Activated T-cell treated with anti-CD3 and anti-CD28 coated beads for 48 hours (primary cell): ENCODE measurements at places on chromosomes 7 and 10.

DNA sequence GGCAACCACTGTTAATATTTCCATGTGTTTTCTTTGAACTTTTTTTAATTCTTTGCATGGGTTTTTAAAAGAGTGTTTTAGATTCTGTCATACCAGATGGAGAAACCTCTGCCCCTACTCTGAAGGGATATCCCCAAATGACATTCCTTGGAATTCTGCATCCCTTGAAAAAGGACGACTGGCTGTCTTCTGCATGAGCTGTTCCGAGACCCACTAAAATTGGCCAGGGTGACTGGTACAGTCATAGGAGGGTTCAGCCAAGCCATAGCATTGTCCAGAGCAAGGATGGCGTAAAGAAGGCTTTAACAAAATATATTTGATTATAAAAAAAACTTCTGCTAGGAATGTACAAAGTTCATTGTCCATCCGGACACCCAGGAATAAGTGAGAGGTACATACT, 952.9 kb downstream of the NRG3 start:
- DNase-seq, result no peak

DNA sequence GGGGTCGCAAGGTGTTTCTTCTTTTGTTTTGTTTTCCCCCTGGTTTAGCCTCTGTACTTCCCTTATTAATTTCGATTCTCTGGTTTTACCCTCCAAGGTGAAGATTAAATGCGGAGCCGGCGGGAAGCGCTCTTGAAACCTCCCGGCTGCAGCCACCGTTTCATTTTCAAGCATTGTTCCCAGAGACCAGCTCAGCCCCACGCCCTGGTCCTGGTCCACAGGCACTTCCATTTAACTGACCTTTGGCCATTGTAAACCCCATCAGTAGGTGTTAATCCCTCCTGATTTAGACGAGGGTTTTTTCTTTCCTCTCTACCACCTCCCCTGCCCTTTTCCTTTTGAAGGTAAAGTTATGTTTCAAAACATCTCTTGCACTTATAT, 39.2 kb upstream of the ENO4 start:
- no peak for DNase-seq

DNA sequence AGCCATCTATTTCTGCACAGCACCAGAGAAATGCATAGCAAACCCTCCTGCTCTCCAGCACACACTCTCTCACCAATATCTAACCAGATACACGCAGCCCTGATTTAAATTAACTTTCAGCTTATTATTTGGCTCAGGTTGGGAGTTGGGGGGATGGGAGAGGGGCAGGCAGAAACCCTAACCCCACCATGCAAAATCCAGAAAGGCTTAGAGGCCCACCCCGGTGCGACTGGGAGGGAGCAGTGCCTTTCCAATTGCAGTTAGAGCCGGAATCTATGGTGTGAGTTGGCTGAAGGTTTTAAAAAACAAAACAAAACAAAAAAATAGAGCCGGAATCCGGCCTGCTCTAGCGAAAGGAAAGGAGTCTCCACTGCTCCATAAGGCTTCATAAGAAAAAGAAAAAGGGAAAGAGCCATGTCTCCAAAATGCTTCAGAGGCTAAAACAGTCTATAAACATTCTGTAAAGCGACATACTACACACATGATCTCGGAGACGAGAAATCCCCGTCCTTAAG, 2.9 kb downstream of the IGF2BP3 start:
- DNase-seq, result no peak

DNA sequence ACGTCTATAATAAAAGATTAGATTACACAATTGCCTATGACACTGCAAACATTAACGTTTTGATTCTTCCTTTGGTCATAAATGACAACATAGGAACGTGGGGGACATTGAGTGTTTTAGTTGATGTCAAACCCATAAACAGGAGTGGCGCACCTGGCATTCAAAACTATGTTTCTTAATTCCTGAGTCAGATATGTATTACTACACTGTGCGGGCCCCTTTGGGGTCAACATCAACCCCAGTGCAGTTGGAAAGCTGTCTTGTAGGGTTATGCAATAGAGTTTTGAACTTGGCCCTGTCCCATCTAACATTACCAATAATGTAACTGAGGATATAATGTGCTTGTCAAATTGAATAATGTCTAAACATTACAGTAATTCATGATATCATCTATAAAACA, 156.5 kb downstream of the CSTF2T start:
- DNase-seq, result no peak

DNA sequence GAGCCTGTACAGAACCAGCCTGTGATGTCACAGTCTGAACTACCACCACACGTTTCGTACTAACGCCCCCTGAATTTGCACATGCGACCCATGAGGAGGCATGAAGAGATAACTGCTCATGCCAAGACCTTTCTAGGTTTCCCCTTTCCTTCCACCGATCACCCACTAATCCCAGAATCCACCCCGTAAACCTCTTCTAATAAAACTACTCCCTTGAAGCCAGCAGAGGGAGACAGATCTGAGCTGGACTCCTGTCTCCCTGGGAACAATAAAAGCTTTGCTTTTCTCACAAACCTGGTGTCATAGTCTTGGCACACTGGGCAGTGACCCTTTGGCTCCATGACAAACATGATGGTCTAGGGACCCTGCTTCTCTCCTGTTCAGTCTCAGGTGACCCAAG, 144.5 kb downstream of the FRMD4A start:
- DNase-seq, result no peak

- no peak for DNase-seq
Observed at GRCh38 chr7:137757146-137757925, 89.4 kb downstream of the DGKI start.

GRCh38 chr7:106418094-106418493, 133.3 kb upstream of the NAMPT start:
- DNase-seq, result no peak

- DNase-seq, result no peak
Observed at GRCh38 chr7:84565345-84566074, 370.9 kb upstream of the SEMA3A start.

DNA sequence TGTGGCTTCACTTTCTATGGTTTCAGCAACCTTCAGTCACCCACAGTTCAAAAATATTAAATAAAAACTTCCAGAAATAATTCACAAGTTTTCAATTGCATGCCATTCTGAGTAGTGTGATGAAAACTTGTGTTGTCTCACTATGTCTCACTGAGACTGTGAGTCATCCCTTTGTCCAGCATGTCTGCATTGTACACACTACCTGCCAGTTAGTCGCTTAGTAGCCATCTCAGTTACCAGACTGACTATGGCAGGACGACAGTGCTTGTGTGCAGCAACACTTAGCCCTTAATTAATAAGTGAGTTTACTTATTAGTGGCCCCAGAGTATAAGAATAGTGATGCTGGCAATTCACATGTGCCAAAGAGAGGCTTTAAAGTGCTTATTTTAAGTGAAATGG, 22.5 kb downstream of the CCDC186 start:
- no peak for DNase-seq

DNA sequence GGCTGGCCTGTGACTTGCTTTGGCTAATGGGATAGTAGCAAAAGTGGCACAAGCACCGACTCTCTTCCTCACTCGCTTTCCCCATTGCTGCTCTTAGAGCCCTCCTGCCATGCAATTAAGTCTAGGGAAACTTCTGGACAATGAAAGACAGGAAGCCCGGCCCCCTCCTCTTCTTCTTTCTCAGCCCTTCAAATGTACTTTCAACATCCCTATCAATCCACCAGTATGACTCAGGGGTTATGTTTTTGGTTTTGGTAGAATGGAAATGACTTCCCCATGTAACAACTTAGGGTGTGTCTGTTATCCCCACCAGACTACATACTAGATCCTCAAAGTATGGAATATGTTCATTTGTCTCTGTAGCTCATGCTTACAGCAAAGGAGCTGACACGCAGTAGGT, 139.0 kb upstream of the GDF10 start:
- no peak for DNase-seq

- DNase-seq, result no peak
Observed at GRCh38 chr10:122530177-122530576, 30.4 kb upstream of the DMBT1 start.

- no peak for DNase-seq
Observed at GRCh38 chr10:7243873-7244272, 167.0 kb downstream of the SFMBT2 start.

- DNase-seq, result no peak
Observed at GRCh38 chr10:29959586-29959985, 99.8 kb downstream of the JCAD start.

DNA sequence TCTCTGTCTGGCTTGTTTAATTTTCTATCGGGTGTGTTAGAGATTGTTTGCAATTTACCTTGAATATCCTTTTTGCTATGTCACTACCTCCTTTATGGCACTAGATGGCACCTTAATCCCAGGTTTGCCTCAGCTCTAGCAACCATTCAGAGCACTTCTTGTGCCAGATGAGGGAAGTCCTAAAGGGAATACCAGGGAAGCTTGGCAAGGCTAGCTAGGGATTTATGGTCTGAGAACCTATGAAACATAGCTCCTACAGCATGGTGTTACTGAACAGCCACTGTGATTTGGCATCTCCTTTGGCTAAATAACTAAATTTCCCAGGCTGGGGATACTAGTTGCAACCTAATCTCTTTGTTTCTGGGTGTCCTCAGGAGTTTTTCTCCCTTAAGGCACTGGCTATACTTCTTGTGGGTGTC, 69.0 kb upstream of the VOPP1 start:
- peak; percentile 2 for DNase-seq

DNA sequence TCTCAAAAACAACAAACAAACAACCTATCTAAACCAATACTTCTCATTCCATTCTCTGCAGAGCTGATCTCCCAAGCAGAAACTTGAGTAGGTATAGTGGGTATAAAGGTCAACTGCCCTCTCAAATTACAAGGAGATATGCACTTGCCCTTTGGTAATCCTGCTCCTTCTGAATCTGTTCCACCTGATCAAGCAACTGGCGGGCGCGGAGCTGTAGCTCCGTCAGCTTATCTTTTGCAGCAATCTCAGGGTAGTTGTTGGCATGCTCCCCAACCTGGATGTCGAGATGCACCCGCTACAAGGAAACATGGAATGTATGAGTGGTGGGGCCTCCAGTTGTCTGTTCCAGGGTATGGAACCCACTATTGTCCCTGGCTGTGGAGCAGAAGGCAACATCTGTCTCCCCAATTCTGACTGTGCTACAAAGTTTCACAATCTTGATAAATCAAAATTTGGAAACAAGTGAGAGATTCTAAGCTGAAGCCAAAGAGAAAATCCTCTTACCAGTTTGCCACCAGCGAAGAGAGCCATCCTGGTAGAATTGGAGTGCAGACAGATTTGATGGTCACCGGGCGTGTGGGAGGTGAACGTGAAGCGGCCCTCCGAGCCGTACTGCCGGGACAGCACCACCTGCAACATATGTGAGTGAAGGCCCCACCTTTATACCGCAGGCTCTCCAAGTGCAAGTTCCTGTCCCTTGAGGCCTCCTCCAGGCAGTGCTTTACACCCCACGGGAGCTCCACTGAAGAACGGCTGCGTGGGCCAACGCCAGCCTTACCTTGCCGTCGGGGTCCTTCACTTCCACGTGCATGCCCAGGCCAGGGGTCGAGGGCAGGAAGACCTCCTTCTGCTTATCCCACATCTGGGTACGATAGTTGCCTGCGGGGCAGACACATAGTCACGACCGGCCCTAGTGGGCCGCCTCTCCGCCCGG, 819 bp downstream of the TMED4 start:
- DNase-seq, result peak; percentile 46

DNA sequence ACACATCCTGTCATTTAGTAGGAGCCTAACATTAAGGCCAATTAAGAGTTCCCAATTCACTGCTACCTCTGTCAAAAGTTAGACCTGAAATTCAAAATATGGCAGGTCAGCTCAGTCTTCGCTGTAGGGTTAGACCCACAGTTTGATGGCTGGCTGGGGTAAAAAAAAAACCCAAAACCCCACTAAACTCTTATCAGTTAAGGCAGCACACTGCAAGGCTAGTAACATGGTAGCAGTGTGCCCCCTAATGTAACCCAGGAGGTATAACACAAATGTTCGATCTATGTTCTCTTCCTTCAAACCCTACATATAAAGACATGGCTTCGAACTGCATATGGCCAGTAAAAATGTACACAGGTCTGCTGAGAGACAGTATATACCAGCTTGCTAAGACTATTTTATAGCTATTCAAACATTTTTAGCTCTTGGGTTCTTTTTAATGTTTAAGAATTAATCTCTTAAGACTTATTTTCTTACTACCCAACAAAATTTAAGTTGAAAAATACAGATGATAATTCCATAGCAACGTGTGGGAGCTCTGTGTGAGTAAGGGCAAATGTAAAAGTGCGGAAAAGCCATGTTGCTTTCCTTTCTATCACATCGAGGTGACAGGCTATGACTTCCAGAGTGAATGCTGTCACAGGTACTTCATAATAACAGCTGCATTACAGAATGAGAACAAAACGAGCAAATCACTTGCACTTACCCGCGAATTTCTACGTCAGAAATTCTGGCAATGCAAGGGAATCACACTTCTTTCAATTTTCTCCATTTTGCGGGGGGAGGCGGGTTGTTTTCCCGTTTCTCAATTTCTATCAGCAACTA, 168.4 kb upstream of the IMMP2L start:
- DNase-seq, result no peak

DNA sequence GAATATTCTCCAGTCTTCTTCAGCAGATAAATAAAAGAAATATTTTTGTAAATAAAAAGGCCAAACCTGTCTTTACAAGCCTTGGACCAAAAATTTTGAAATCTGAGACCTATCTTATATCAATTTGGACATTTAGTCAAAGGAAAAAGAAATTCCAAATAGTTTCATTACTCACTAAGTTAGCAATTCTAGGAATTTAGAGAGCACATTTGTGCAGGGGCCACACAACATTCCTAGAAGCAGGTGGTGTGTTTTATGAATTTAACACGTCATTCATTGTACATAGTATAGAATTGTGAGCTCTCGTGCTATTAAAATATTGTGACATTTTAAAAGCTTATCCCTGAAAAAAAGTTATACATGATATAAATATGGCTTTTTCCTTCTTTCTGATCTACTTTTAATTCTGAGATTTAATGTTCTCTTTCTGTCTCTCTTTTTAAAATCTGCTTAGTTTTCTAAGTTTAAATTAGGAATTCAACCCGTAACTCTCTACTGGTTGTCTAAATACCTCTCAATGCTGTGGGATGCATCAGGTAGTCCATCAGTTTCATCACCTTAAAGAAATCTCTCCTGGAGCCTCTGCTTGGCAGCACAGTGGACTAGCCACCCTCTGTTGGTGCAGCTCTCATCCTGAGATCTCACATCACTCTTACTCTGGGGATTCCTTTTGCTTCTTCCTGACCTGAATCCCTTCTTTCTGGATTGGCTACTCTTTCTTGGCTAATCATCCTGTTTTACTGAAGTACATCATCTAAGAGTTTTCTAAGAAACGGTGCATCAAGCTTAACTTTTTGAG, 124.5 kb downstream of the SEMA3E start:
- DNase-seq, result no peak

- DNase-seq, result no peak
Observed at GRCh38 chr10:70535001-70535400, 56.4 kb downstream of the PALD1 start.
